ENCODE measurements at places on chromosomes 4 and X.

DNA sequence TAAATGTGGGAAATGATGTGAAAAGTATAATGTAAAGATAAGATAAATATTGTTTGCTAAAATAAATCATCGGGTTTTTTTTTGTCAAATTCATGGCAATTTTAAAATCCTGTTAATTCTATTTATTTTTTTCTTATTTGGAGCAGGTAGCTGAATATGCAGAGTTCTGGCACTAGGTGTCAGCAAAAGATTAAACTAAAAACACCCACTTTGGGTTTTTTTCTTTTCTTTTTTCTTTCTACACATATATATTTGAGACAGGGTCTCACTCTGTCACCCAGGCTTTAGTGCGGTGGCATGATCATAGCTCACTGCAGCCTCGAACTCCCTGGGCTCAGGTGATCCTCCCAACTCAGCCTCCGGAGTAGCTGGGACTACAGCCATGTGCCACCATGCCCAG lies 6.9 kb upstream of the RAP2C start:
- peak; percentile 22 for DNase-seq

DNA sequence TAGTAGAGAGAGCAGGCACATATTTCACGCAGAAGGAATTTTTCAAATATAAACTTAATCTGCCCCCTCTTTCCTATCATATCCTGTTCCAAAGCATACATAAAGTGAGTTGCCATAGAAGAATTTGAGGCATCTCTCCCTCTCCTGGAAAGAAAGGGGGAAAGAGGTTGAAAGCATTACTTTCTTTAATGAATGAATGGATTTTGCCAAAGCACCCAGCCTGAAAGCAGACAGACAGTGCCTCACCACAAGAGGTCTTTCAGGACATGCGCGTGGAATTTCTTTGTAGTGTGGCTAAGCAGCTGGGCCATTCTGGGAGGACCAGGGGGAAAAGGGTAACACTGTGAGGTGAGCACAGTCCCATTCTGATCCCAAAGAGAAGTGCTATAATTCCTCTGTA lies 651.4 kb downstream of the IQCM start:
- DNase-seq: no peak

- peak; percentile 56 for DNase-seq
These were observed 14.9 kb upstream of the LOC101059915 start for GRCh38 chrX:71652405-71652804.

- no peak for DNase-seq
These were observed 149.8 kb downstream of the CHM start for GRCh38 chrX:85897362-85898126.

GRCh38 chrX:67613366-67613765 lies 69.5 kb downstream of the AR start:
- DNase-seq: no peak

DNA sequence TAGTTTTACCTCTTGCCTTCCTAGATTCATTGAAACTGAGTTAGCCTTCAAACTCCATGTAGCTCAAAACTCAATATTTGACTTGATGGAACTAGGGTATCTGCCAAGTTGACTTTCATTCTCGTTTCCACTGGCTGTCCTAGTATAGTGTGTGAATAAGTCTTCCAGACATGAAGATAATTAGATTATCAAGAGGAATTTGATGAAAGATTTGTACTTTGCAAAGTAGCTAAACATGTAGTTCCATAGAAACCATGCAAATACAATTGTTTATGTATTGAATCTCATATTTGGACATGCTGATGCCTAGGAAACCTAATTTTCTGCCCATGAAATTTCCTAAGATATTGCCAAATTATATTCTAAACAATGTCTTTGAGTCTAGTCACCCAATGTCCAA lies 297.5 kb downstream of the ARHGAP24 start:
- no peak for DNase-seq

DNA sequence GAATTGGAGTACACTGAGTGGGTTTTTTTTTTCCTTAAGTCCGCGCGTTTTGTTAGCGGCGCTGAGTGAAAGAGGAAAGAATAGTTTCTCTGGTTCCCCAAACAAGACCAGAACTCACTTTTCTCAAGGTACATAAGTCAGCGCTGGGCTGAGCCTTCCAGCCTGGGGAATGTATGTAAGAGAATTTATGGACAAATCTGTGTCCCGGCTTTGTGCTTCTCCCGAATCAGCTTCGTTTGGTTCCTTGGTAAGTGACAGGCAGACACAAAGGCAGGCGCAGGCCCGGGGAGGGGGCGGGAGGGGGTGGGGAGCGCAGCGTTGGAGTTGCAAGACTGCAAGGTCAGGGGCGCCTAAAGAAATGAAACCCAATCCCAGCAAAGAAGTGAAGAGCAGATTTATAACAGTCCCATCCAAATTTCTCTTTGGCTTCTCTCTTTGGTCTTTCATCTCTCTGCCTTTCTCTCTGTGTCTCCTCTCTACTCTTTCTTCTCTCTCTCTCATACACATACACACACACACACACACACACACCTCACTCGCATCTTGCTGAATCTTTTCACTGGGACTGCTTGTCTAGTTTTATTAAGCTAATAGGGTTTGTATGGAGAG lies 981 bp downstream of the TET2 start:
- DNase-seq: peak; percentile 60

DNA sequence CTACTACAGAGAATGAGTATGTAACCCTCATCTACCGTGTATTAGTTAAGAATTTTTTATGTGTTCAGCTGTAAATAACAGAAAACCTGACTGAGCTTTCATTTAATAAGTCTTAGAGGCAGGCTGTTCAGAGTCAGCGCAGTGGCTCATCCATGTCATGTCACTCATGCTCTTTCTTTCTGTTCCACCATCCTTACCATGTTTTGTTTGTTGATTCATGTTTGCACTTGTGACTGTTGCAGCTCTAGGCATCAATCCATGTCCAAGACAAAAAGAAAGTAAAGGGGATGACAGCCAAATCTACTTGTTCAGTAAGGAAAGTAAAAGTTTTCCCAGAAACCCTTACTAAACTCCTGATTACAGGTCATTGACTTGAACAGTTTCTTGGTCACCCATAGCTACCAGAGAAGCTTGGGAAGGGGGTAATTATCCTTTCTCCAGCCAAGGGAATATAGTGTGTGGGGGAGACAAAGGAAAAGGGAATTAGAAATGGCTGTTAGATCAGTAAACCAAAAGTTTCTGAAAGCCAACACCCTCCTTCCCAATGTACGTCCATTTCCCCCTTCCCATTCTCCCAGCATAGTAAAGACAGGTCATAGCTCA lies 9.0 kb downstream of the ART3 start:
- DNase-seq: no peak

GRCh38 chr4:15717086-15717485 lies 14.2 kb downstream of the BST1 start:
- DNase-seq: peak; percentile 25

- DNase-seq: no peak
These were observed 209.5 kb downstream of the IL15 start for GRCh38 chr4:141845901-141846300.

- DNase-seq: peak; percentile 55
These were observed 137.4 kb downstream of the DKK2 start for GRCh38 chr4:106898621-106899230.
